CD4-positive, alpha-beta memory T cell (primary cell): ENCODE measurements at places on chromosomes 1 and 21. TPM values are rescaled to one million over a fixed set of nuclear protein-coding genes. Genes with fewer than 3 reads are reported as not detected.

- DNase-seq = no peak
- H3K27me3 ChIP-seq = no peaks in the 10 kb centered on the region
- no peaks in the 10 kb centered on the region for H3K4me1 ChIP-seq
- no peak overlapping the region for H3K4me3 ChIP-seq
- H3K27ac ChIP-seq = no peak overlapping the region
These were observed 44.5 kb upstream of the ENAH start for GRCh38 chr1:225697428-225697827.

The PIK3R3 gene
- total RNA-seq = 0.23 TPM

The CD34 gene
- 0.03 TPM for total RNA-seq

The AGBL4 gene
- not detected for total RNA-seq
